Fibroblast of skin of right quadriceps (primary cell): ENCODE measurements at places on chromosomes 3 and 15.

DNA sequence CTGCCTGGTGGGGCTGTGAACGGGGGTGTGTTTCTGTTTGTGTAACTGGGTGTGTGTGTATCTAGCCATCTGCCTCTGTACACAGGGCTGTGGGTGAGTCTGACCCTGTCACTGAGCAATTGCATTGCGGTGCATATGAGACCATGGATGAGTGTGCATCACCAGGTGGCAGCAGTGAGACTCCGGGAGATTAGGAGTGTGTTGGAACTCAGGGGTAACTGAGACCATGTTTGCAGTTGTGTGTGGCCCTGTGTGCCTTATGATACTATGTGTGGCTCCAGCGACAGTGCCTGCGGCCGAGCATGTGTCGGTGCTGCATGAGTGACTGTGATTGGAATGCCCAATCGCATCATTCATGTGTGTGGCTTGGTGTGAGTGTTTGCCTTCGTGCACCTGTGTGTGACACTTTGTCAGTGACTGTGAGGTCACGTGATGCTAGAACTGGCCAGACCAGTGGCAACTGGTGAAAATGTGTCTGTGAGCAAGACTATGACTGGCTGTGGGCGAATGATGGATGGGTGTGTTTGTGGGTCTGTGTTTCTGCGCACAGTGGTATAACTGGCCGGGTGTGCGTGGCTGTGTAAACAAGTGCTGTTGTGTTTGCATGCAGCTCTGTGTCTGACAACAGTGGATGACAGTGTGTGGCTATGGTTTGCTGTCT, 14.0 kb downstream of the VILL start:
- peak; percentile 44 for DNase-seq

GRCh38 chr3:42062464-42062863, 28.7 kb upstream of the TRAK1 start:
- no peak for DNase-seq

- no peak for DNase-seq
These were observed 41.9 kb downstream of the FMN1 start for GRCh38 chr15:33152502-33153109.

- peak; percentile 28 for DNase-seq
These were observed 176.9 kb downstream of the BBX start for GRCh38 chr3:107699682-107700081.

- peak; percentile 24 for DNase-seq
These were observed at the start of gene LTK for GRCh38 chr15:41513506-41514227. Gene LTK (minus strand): TSS chr15:41513827. CDS start chr15:41513709, 118 bp downstream.

GRCh38 chr3:194339356-194339755, 11.8 kb downstream of the CPN2 start:
- DNase-seq, result no peak

- DNase-seq, result peak; percentile 17
These were observed 412.7 kb downstream of the CNTN4 start for GRCh38 chr3:2511356-2511755.

- DNase-seq, result peak; percentile 33
These were observed 124.4 kb downstream of the PDZRN3 start for GRCh38 chr3:73500321-73500720.

- no peak for DNase-seq
These were observed 18.2 kb downstream of the SENP8 start for GRCh38 chr15:72136170-72137051.

DNA sequence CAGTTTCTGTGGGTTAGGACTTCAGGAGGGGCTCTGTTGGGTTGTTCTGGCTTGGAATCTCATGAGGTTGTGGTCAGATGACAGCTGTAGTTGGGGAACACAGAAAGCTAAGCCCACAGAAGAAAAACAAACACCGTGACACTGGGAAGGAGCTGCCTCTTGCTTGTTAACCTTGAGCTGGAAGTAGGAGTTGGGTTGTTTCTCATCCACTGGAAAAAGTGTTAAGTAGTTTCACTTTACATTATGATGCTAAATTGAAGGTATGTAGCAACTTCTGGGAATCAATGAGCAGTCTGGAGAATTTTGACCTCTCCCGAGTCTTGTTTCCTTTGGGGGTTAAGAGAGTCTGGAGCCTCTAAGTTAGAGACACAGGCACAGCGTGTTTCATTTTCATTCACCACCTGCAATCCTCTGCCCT, 20.4 kb downstream of the HACD3 start:
- DNase-seq, result peak; percentile 13

DNA sequence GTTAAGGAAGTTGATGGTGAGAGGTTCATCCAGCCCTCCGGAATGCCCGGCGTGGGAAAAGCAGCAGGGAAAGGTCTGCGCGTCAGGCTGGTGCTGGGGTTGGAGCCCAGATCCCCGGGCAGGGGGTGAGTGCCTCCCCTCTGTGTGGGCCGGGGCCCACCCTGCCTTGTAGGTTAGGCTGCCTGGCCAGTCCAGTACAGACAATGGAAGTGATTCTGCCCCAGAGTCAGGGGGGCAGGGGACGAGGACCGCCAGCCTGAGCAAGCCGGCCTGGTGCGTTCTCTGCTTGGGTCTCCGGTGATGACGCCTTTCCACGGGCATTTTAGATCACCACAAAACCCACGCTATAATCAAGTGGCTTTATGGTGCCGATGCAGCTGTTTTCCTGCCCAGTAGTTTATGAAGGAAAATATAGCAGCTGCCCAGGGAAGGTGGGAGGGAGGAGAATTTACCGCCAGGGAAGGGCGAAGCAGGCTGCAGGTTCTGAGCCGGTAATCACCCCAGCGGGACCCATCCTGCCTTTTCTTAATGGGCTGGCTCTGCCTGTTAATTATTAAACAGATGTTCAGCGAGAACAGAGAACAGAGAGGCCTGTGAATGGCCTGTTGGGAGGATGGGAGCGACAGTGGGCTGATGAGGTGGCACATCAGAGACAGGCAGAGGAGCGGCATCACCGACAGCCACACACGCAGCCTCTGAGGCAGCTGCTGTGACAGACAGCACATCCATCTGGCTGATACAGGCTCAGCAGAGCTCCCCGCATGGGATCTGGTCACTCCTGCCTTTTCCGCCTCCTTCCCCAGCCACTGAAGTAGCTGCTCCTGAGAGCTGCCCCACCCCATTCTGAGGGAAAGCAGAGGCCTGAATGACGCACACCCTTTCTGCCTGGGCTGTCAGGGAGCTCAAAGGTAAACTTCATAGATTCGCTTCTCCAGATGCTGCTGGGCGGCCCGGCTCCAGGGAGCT, 35.2 kb downstream of the BDH1 start:
- peak; percentile 62 for DNase-seq

DNA sequence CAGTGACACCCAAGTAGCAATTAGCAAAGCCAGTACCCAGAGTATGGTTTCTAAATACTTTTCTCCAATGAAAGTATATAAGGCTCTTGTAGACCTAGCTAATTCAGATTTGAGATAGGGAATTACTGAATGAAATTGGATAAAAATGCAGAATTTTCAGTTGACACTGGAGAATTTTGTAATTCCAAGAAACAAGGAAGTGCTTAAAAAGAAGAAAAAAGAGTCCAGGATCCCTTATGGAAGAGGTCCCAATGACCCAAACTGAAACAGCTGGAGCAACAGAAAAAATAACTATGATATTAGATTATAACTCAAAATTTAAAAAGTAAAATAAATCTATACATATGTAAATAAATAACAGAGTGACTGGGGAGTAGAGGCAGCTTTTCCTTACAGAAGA, 335.2 kb downstream of the C3orf38 start:
- no peak for DNase-seq

DNA sequence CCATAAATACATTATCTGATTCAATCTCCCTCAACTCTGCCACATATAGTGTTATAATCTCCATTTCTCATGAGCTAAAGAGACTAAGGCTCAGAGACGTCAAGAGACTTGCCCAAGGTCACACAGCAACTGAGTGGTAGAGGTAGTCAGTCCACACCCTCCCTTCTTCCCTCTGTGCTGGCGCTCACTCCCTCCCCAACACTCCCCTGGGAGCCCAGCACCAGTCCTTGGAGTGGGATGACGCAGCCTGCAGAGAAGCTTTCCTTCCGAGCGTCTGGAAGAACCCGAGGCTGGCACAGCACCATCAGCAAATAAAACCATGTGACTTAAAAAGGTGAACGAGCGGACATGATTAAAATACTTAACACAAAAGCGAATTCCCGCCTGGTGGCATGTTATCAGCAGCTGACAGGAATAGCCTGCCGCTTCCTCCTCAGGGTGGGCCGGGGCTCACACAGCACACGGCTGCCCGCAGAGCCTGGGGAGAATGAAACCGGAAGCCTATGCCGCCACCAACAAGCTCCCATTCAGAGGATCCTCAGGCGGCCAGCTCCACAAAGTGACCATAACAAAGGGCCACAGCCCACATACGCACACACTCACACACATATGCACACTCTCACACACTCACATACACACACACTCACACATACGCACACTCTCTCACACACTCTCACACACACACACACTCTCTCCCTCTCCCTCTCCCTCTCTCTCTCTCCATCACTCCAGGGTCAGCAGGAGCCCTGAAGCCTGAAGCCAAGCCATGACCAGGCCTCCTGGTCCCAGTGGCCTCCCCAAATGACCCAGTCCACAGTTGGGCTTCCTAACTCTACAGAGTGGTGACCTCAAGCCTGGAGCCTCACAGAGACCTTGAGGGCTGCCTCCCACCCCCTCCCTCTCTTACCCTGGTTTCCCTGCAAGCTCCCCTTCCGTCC, 120.5 kb downstream of the XXYLT1 start:
- peak; percentile 68 for DNase-seq

- peak; percentile 77 for DNase-seq
These were observed 125.8 kb downstream of the PGPEP1L start for GRCh38 chr15:98881526-98882520.

- no peak for DNase-seq
These were observed 105.9 kb downstream of the TP63 start for GRCh38 chr3:189737071-189737470.

DNA sequence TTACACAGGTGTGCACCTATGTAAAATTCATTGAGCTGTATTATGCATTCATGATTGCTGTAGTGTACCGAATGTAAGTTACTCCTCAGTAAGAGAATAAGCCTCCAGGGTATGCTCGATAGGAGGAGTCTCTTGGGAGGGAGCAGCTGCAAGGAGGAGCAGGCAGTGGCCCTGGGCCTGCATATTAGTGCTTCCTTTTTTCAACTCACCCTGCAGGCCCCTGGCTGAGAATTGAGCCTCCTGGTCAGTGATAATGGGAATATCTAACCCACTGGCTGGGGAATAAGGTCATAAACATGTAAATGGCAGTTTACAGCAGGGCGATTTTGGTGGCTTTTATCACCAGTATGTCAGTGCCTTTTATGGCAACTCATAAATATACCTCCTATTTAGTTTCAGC, 21.7 kb upstream of the SFMBT1 start:
- DNase-seq, result no peak

GRCh38 chr3:129978123-129978522, 3.6 kb downstream of the TRH start:
- no peak for DNase-seq

DNA sequence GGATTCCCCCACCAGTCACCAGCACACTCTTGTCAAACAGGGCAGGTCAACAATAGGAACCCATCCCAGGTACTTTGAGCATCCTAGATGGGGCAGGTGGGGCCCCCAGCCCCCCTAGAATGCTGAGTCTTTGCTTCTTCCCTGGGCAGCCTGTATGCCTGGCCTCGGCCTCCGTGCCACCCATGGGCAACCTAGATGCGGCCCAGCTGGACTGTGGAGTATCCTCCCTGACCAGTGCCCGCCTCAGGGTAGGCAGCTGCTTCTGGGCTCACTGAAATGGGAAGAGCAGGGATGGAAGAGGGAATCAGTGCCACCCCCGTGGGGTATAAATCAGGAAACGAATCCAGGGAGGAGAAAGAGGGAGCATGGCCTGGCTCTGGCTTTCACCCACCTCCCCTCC, 10.9 kb downstream of the DNAH1 start:
- no peak for DNase-seq

- DNase-seq, result peak; percentile 11
These were observed 154.4 kb downstream of the EBLN2 start for GRCh38 chr3:73215901-73216300.

GRCh38 chr3:39528844-39529243, 61.4 kb downstream of the MOBP start:
- DNase-seq, result no peak

- no peak for DNase-seq
These were observed 445.7 kb upstream of the BCHE start for GRCh38 chr3:166282931-166283330.

DNA sequence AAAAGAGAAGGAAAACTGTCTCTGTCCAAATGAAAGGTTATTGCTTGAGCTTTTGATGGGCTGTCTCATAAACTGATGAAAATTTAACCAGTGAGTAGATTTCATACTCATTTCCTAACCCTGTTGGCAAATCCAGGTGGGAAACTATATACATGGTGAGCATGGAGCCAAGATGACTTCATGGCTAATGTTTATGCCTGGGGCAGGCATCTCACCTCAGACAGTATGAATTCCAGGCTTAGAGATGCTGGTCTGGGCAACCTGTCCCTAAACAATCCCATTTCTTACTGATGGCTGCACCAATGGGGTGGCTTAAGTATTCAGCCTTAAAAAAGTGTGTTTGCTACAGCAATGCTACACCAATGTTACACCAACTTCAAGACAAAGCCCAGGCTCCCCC, 58.1 kb downstream of the SLTM start:
- no peak for DNase-seq

DNA sequence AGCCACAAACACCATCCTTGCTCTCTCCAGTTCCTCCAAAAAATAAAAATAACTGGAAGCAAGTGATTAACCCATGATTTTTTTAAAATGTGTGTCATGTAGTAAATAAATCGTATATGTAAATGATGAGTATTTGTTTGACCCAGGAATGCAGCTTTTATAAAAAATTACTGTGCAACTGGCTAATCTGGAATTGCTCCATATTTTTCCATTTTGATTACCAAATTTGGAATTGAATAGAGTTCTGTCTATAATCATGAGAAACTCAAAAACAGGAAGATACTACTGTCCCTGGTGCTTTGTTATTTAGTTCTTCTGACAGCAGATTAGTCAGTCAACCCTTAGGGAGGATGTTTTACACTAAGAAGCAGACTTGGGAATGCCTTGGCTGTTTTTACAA, 116.2 kb downstream of the CCNL1 start:
- peak; percentile 55 for DNase-seq

DNA sequence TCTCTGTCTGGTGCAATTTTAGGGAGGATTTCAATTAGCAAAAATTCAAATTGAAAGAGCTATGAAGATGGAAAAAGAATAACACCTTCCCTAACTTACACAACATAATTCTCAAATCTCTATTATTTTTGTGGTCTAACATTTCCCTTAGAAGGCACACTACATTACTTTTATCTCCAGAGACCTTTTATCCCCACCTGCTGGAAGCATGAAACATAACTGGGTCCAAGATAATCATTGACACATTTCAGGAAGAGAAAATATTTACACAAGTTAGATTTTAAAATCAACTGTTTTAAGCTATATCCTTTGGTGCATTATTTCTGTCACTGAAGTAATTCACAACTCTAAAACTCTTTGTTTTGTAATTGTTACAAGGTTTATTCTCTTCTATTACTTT, 779.5 kb downstream of the ROBO1 start:
- no peak for DNase-seq

GRCh38 chr3:52002748-52003147, 7.1 kb upstream of the RPL29 start:
- DNase-seq, result no peak

- DNase-seq, result no peak
These were observed 25.9 kb downstream of the TLE3 start for GRCh38 chr15:70071799-70072198.

- no peak for DNase-seq
These were observed 55.1 kb downstream of the MBNL1 start for GRCh38 chr3:152323834-152324233.
